Stimulated activated CD8-positive, alpha-beta memory T cell treated with anti-CD3 and anti-CD28 coated beads, Interleukin-7, amount 100 ng/mL, for 1 hour (primary cell): ENCODE measurements at places on chromosomes 2 and 18.

- DNase-seq = no peak
Measured at GRCh38 chr2:45755585-45756335, 104.3 kb downstream of the PRKCE start.

DNA sequence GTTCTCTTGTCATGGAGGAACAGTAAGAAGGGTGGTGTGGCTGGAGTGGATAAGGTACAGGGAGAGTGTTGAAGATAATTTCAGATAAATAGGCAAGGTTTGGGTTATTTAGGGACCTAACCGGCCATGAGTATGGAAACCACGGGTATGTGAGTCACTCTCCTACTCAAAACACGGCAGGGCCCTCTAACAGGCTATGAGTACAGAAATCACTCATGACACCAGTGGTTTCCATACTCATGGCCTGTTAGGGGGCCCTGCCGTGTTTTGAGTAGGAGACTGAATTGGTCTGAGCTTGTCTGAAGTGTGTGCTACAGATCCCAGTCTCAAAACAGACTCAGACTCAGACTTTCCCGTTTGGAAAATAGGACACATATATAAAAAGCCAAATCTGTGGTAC is 428.4 kb upstream of the HNMT start:
- DNase-seq = no peak

DNA sequence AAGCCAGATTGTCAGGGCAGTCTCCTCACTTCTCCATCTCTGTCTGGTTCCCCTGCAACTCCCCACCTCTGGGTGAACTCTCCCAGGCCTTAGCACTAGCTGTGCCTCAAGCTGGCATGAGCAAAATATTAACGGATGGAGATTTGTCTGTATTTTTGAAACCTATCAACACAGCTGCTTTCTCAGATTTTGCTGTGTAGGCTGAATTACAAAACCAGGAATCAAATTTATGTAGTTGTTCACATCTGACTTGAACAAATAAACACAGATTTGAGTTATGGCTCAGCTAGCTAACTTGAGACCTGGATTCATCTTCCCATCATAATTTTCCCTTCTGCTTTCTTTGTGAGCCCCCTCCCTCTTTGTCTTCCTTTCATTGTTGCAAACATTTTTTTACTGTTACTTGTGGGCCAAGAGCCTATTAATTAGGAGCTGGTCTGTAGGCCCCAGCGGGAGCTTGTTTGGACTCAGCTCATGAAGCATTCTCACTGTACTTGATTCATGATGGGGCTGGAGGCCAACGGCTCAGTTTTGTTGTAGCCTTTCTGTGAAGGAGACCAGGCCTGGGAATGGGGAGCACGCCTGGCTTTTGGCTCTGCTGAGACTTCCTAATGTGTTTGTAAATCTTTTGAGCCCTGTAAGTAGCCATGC is 164.1 kb upstream of the GATA6 start:
- no peak for DNase-seq

GRCh38 chr2:143123911-143124310 is 5.3 kb upstream of the ARHGAP15 start:
- no peak for DNase-seq

- DNase-seq = no peak
Measured at GRCh38 chr2:108414256-108414876, 34.6 kb upstream of the GCC2 start.

GRCh38 chr2:177523781-177524180 is 131.2 kb downstream of the AGPS start:
- no peak for DNase-seq
